SW480 (cell line): ENCODE measurements at places on chromosomes 7 and 10.

GRCh38 chr7:142455392-142455791, 197.5 kb upstream of the PRSS58 start:
- DNase-seq, result no peak

DNA sequence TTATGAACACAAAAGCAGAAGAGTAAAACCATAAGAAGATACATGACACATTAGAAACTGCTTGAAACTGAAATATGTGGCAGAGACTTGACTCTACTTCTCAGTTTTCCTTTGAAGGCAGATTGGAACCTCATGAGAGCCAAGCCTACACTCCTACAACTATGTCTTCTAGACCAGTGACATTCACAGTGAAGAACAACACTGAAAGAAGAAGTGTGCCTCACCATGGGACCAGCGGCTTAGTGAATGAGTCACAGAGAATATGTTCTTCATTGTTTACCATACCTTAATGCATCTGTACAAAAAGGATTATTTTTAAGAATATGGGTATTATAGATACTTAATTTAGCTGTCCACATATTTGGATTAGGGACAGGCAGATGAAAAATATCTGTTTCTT, 248.3 kb downstream of the CDC14C start:
- no peak for DNase-seq

DNA sequence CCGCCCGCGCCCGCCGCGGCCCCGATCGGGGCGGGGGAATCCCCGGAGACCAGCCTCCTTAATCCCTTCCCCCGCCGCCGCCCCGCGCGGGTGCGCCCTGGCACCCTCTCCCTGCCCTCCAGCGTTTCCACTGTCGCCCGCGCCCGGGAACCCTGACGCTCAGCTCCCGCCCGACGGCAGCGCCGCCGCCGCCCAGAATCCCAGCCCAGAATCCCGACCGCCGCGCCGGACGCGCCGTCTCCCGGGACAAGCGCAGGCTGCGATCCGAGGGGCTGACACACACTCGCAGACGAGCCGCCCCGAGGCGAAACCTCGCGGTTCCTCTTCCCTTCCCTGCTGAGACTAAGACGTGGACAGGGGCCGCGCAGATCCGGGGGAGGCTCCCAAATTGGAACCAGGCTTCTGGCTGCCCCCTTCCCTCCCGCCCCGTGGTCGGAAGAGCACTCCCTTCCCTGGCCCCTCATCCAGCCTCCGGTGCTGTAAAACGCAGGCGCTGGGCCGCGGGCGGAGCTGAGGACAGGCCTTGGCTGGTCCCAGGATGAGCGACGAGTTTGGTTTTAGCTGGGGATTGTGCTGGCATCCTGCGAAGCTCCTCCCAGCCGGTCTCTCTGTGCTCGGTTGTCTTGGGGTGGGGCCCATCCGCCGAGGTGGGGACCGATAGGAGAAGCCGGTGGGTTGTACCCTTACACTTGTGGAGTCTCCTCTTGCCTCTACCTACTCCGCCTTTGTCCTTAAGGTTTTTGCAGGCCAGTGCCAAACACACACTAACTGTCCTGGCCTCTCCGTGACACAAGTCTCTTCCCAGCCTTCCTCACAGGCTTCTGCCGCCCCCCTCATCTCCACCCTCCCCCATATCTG, 1.1 kb downstream of the MARVELD1 start:
- DNase-seq, result peak; percentile 55

- peak; percentile 18 for DNase-seq
These were observed 47.3 kb upstream of the OIT3 start for GRCh38 chr10:72846238-72846637.

GRCh38 chr10:12681252-12681651, 320.3 kb downstream of the CCDC3 start:
- DNase-seq, result no peak

- peak; percentile 60 for DNase-seq
These were observed 23.0 kb downstream of the ZFAND2A start for GRCh38 chr7:1136841-1137516.

DNA sequence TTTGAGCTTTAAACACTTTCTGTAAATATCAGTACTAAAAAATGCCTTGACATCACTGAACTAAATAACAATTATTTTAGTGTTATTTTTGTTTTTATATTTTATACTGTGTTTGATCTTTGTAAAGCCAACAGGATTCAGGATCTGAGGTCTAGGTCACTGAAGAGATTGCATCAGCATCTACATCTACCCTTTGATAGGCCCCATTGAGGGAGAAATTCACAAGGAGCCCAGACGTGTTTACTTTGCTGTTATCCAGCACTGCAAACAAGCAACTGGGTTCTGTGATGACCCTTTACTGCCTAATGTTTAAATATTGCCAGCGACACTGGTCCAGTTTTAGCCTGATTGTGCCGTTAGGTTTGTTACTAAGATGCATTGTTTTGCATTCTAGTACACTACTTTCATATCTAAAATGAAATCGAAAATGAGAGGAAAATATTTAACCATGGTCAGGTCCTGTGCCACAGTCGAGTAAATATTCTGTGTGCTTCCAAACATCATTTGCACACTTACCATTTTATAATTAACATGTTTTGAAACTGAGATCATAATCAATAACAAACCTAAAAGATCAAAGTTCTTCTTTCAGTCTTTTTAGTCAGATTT, 48.7 kb downstream of the SP8 start:
- DNase-seq, result no peak

DNA sequence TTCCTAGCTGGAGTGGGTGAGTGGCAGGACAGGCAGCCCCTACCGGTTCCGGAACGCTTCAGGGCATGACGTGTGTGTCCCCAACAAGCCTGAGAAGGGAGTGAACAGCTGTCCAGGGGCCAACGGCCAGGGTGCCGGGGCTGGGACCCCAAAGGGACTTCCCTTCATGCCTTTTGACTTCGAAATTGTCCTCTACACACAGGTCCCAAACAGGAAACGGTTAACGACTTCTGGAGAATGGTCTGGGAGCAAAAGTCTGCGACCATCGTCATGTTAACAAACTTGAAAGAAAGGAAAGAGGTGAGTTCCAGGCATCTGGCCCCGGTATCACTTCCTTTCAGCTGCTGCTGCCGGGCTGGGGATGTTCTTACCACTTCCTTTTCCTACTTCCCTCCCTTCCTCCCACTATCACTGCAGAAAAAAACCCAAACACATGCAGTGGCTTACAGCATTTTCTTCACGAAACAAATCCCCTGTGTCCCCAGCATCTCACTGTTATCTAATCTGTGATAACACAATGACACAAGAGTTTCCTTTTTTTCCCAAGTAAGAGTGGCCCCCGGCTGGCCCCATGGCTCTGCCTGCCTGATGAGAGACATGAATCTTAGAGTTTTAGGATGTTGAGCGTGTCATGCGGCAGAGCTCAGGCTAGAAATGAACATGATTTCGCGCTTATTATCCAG, 63.2 kb downstream of the MKI67 start:
- no peak for DNase-seq

DNA sequence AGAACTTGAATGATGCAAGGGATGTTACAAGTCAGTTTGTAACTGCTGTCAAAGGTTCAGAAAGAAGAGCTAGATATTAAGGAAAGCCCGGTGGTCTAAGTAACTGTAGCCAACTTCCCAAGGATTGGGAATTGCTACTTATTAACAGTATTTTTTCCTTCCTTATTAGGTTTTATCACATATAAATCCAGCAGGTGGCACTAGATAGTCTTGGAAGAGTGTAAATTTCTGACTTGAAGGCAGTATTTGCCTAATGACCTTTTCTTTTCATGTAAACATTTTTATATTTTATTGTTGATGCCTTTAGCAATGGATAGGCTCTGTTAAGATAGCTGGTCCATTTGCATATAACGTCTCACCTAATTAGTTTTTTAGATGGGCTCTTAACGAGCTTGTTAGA, 51.2 kb downstream of the ANLN start:
- DNase-seq, result peak; percentile 50

DNA sequence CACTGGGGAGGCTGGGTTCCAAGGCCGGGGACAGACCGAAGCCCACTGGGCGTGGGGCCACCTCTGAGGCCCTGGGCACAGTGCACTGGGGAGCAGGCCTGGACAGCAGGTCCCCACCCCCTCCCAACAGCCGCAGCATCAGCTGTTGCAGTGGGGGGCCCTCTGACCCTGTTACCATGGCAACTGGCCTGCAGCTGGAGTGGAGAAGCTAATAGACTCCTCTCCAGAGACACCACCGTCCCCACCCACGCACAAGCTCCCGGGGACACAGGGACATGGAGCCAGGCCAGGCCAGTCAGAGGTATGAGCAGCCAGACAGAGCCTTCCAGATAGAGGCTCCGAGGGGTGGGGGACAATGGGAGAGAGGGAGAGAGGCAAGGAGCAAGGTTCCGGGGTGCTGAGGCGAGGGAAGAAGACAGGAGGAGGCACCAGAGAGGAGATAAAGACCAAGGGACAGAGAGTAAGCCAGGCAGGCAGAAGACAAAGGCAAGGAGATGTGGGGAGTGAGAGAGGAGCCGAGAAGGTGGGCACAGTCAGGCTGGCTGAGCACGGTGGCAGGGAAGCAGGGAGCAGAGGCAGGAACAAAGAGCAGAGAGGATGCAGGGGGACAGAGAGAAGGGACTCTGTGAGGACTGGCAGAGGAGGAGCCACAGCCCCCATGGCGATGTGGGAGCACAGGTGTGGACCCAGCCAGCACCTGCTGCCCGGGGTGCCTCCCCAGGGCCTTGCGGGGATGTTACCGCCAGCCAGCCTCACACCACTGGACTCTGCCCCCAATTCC, 6.7 kb downstream of the KCNH2 start:
- DNase-seq, result no peak

- DNase-seq, result no peak
These were observed at the start of gene CLDN15 for GRCh38 chr7:101237206-101238067. Gene CLDN15, minus strand, starts transcription at chr7:101237802. Its CDS starts 221 bp downstream, at chr7:101237581.

DNA sequence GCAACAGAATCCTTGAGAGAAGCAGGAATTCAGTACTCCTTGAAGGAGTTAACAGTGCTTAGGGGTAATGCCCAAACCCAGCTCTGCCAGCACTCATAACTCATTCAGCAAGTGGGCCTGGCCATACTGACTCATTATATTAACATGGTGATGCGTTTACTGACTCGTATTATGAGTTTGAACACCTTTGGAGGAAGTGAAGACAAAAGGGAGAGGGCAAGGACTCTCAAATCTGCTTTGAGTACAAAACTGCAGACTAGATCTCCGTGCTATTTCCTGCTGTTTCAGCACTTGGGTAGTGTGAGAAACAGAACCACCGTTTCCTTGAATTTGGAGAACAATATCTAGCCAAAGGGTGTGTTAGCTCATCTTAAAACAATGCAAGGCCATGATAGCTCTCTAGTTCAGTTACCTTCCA, 30.8 kb downstream of the SLC16A9 start:
- DNase-seq, result no peak

DNA sequence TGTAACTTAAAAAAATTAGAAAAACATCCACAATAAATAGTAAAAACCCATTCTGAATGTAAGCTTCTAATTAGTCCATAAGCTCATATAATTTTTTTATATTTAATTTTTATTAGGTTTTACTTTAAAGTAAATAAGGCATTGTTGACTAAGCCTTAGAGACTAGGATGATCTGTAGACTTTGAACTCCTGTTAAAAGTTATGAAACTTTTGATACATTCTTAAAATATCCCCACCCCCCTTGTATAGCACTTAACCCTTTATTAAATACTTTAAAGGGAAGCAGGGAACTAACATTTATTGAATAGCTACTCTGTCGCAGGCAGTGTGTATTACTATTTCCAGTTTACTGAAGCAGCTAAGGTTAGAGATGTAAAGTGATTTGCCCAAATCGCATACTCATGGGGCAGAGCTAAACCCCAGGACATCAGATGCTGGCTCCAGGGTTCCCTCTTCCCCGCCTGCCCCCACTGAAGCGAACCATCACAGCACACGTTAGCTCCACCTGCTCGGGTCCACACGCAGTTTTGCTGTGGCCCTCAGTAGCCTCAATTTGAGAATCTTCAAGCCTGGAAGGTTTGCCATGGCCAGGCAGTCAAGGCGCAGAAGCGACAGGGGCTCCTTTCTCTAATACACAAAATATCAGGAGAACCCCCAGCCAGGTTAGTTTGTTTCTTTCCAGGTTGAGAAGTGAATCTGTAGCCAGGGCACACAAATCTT, 762 bp downstream of the PON1 start:
- DNase-seq, result no peak

- no peak for DNase-seq
These were observed 68.4 kb upstream of the ADO start for GRCh38 chr10:62736168-62736546.

DNA sequence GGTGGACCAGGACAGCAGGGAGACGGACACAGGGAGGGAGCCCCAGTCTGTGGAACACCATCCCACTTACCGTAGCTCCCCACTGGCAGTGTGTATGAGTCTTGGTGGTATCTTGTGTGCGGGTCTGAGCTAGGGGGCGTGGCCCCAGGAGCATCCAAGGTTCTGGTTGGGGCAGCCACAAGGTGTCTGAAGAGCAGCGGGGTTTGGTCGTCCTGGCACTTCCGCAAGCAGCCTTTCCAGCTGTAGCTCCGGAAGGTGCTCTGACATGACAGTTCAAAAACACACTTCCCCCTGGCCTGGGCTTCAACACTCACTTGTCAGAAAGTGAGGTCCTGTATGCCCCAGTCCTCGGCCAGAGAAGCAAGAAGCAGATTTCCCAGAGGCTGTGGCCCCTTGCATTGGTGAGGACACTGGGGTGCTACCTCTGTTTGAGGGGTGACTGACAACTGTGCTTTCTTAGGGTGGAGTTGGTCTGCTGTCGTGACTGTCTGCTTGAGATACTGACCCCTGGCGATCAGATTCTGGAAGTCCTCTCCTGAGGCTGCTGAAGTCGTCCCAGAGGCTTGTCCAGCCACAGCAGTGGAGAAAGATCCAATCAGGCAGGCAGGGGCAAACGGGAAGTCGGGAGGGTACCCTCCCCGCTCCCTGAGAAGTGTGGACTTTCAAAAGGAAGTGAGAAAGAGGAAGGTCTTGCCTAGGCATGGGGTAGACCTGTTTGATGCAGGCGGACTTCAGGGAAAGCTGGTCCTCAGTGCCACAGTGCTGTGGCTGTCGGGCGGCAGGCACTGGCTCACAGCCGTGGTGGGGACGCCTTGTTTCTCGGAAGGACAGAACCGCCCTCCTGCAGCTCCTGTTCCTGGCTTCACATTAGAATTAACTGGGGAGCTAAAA, 51.4 kb upstream of the PFKFB3 start:
- DNase-seq, result no peak

- no peak for DNase-seq
These were observed 46.3 kb downstream of the EEPD1 start for GRCh38 chr7:36199329-36199728.

- no peak for DNase-seq
These were observed 14.4 kb downstream of the PDIA4 start for GRCh38 chr7:149013876-149014275.

GRCh38 chr7:76292213-76292573, 10.3 kb upstream of the HSPB1 start:
- no peak for DNase-seq
